ENCODE measurements at places on chromosomes 7 and 10. TPM values are rescaled to one million over a fixed set of nuclear protein-coding genes. Genes with fewer than 3 reads are reported as not detected.

The SPDYE6 gene
- total RNA-seq: not detected

The TMEM184A gene
- total RNA-seq: 6.7 TPM

The MARVELD1 gene
- total RNA-seq: 50.1 TPM

The IDI2 gene
- not detected for total RNA-seq

The DDC gene
- total RNA-seq: 0.75 TPM

The FAM25C gene
- total RNA-seq: not detected

The APBB1IP gene
- 6.8 TPM for total RNA-seq

The GIMAP8 gene
- total RNA-seq: not detected

The STEAP4 gene
- total RNA-seq: not detected

The SFTPA1 gene
- total RNA-seq: not detected

The RELN gene
- total RNA-seq: 0.01 TPM

The ZNF33B gene
- 6.5 TPM for total RNA-seq

The FAM25A gene
- total RNA-seq: not detected

The STEAP1B gene
- not detected for total RNA-seq

The LDB3 gene
- 0.07 TPM for total RNA-seq

The AOAH gene
- total RNA-seq: not detected

The BTAF1 gene
- total RNA-seq: 8.6 TPM

The DNAJB9 gene
- 10.2 TPM for total RNA-seq

The OPN4 gene
- not detected for total RNA-seq

The CTNNA3 gene
- not detected for total RNA-seq

The P4HA1 gene
- 22.9 TPM for total RNA-seq
